Breast epithelium (tissue), 4 donors: ENCODE measurements at places on chromosomes 7 and 10. TPM values are rescaled to one million over a fixed set of nuclear protein-coding genes. Genes with fewer than 3 reads are reported as not detected.
A peak's percentile ranks its signal among the peaks of the same experiment; 100 is the strongest.

DNA sequence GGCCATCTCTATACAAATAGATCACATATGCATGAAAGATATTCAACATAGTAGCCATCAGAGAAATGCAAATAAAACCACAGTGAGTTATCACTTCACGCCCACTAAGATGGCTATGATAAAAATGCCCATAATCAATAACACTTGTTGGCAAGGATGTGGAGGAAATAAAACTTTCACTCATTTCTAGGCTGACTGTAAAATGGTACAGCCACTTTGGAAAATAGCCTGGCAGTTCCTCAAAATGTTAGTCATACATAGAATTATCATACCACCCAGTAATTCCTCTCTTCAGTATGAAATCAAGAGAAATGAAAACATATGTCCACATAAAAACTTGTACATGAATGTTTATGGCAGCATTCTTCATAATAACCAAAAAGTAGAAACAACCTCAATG lies 324.9 kb downstream of the LRRTM3 start:
- DNase-seq: no peak
- H3K4me3 ChIP-seq: no peak overlapping the region
- no peak overlapping the region for H3K27ac ChIP-seq
- no peaks in the 10 kb centered on the region for H3K27me3 ChIP-seq
- H3K4me1 ChIP-seq: no peaks in the 10 kb centered on the region

DNA sequence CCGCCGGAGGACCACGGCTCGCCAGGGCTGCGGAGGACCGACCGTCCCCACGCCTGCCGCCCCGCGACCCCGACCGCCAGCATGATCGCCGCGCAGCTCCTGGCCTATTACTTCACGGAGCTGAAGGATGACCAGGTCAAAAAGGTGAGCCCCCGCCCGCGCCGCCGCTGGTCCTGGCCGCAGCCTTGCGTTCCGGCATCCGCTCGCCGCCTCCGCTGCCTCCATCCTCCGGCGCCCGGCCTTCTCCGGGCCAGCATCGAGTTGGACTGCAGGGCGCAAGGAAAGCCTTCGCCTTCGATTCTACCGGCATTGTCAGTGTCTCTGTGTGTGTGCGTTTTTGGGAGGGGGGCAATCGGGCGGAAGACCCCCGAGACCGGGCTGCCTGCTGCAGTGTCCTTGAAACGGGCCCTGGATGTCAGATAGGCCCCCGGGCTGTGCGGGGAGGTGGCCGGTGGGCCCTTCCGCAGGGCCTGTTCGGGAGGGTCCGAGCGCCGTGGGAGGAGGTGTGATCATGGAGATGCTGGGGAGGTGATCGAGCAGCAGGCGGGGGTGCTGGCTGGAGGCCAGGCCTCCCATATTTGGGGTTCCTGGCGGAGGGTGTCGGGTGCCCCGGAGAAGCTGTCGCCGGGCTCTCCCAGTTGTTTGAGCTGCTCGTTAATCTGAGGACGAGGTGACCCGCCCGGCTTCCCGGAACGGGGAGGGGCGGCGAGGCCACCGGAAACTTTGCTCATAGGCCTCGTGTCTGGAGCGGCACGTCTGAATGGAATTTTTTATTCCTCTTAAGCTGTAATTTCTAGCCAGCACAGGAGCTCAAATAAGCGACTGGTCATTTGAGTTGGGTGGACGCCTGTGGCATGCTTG lies 40.8 kb downstream of the HK1 start:
- no peaks in the 10 kb centered on the region for H3K27me3 ChIP-seq
- no peaks in the 10 kb centered on the region for H3K36me3 ChIP-seq
- peaks cover 9% of the 10 kb centered on the region for H3K4me1 ChIP-seq
- H3K4me3 ChIP-seq: peak overlapping the region; percentile 93
- peak; percentile 65 for DNase-seq

DNA sequence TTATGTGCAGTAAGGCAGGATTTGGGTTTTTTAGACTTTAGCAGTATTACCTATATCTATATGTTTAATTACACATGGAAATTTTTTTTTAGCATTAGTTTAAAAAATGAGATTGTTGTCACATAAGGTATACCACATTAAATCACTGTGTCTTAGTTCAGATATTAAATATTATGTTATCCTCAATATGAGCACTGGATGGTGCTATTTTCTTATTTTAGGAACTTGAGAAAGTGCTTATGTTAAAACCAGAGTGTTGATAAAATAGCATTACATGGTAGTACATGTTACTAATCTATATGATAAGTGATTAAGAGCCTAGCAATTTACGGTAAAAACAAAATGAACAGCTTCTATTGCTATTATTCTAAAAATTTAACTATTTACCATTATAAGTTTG lies 28.8 kb downstream of the MIOS start:
- H3K4me3 ChIP-seq: no peak overlapping the region
- H3K36me3 ChIP-seq: no peaks in the 10 kb centered on the region
- H3K27me3 ChIP-seq: no peaks in the 10 kb centered on the region
- no peaks in the 10 kb centered on the region for H3K4me1 ChIP-seq
- DNase-seq: no peak

- H3K27ac ChIP-seq: no peak overlapping the region
- DNase-seq: no peak
- no peak overlapping the region for H3K4me3 ChIP-seq
- H3K36me3 ChIP-seq: no peaks in the 10 kb centered on the region
- H3K4me1 ChIP-seq: no peaks in the 10 kb centered on the region
- H3K27me3 ChIP-seq: no peaks in the 10 kb centered on the region
These were observed 1223.8 kb downstream of the SORCS3 start for GRCh38 chr10:105864854-105865253.

DNA sequence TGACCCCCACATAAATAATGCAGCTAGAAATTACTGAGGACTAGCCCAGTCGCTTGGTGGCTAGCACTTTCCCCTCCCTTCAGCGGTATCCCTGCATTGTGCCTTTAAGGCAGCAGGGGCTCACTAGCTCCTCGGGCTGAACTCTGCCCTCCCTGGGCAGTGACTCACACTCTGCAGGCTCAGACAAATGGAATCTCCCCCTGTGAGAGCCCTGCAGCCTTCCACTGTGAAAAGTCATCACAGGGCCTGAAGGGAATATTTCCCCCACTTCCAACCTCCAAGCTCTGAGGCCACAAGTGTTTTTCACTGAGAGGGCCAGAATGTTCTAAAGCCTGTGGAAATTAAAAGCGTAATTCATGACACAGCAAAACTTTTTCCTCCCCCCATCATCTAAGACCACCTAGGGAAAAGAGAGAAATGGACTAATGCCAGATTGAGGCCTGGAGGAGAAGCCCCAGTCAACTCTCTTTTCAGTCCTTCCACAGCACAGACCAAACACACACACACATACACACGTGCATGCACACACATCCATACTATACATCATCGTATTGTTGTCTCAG lies 93.6 kb upstream of the COL1A2 start:
- no peak overlapping the region for H3K4me3 ChIP-seq
- peak overlapping the region; percentile 81 for H3K27ac ChIP-seq
- H3K36me3 ChIP-seq: no peaks in the 10 kb centered on the region
- H3K4me1 ChIP-seq: no peaks in the 10 kb centered on the region
- no peak for DNase-seq

DNA sequence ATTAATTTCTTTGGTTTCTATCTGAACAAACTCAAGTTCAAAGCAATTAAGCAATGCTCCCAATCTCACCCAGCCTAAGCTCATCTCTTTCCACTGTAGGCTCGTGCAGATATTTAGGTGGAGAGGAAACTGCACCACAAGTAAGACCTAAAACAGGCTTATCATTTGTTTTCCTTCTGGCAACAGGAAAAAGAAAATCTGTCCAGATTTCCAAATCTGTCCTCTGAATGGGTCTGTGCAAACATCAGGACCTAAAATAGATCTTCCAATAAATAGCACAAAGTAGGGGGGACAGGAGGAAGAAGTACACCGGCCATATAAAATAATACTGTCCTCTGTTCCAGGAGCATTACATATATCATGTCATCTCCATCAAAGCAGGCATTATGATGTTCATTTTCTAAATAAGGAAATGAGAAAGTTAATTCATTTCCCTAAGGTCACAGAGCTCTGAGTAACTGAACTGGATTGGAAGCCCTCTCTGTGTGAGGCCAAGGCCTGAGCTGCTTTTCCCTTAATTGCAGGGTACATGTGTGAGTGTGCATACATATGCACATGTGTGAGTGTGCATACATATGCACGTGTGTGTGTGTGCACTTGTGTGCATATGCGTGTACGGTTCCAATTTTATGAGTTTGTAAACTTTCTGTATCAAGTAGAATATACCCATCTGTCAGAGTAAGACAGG lies 92.8 kb upstream of the PARD3 start:
- H3K4me3 ChIP-seq: no peak overlapping the region
- H3K4me1 ChIP-seq: no peaks in the 10 kb centered on the region
- H3K27ac ChIP-seq: no peak overlapping the region
- H3K27me3 ChIP-seq: no peaks in the 10 kb centered on the region

- H3K27ac ChIP-seq: no peak overlapping the region
- no peak overlapping the region for H3K4me3 ChIP-seq
- no peaks in the 10 kb centered on the region for H3K4me1 ChIP-seq
- H3K27me3 ChIP-seq: no peaks in the 10 kb centered on the region
These were observed 131.7 kb upstream of the PPIF start for GRCh38 chr10:79215531-79215930.

DNA sequence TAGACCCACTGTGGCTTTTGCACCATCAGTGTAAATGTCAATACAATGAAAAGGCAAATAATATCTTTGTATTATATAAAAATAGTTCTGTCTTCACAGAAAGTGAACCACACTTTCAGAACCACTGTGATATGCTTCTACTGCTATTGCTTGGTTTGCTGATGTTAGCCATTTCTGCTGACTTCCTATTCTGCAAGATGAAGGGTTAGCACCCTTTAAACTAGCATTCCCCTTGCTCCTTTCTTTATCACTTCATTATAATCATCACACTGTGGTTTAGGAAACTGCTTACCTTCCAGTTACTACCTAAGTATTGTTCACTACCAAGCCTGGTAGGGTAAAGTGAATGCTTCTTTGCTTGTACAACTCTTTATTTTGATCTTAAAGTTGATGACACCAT lies 29.2 kb downstream of the MYPN start:
- H3K27me3 ChIP-seq: no peaks in the 10 kb centered on the region
- no peaks in the 10 kb centered on the region for H3K4me1 ChIP-seq
- no peak for DNase-seq
- no peak overlapping the region for H3K4me3 ChIP-seq
- H3K36me3 ChIP-seq: no peaks in the 10 kb centered on the region
- H3K27ac ChIP-seq: no peak overlapping the region

DNA sequence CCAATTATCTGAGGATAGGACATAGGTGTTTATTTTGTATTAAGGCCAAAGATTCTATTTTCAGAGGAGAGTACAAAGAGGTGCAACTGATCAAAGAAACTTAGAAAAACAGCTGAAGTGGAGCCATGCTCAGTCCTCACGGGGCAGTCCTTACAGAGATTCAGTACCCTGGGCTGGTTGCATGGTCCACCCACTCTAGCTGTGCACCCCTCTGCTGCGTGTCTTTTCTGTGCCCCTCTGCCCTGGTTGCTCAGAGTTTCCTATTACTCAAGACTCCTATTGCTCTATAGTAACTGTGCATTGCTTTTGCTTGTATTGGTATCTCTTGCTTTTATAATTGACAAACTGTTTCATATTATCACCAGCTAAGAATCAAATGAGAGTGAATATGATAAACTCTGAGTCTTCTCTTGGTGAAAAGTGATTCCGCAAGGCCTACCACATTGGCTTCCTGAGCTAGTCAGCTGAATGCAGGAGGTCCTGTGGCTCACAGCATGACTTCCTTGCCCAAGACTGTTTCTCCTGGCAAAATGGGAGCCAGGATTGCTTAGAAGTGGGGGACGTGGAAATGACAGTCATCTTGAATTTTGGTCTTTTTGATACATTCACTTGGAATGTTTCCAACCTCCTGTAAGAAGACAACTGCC lies 137.0 kb downstream of the GLCCI1 start:
- no peaks in the 10 kb centered on the region for H3K36me3 ChIP-seq
- H3K27ac ChIP-seq: no peak overlapping the region
- H3K4me1 ChIP-seq: no peaks in the 10 kb centered on the region
- DNase-seq: no peak

DNA sequence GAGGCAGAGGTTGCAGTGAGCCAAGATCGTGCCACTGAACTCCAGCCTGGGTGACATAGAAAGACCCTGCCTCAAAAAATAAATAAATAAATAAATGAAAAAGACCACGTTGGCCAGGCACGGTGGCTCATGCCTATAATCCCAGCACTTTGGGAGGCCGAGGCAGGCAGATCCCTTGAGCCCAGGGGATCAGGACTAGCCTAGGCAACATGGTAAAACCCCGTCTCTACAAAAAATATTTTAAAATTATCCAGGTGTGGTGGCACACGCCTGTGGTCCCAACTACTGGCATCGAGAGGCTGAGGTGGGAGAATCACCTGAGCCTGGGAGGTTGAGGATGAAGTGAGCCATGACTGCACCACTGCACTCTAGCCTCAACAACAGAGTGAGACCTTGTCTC lies 116.7 kb upstream of the PDLIM1 start:
- no peak for DNase-seq
- no peaks in the 10 kb centered on the region for H3K36me3 ChIP-seq
- H3K4me3 ChIP-seq: no peak overlapping the region
- peaks cover 11% of the 10 kb centered on the region for H3K4me1 ChIP-seq

DNA sequence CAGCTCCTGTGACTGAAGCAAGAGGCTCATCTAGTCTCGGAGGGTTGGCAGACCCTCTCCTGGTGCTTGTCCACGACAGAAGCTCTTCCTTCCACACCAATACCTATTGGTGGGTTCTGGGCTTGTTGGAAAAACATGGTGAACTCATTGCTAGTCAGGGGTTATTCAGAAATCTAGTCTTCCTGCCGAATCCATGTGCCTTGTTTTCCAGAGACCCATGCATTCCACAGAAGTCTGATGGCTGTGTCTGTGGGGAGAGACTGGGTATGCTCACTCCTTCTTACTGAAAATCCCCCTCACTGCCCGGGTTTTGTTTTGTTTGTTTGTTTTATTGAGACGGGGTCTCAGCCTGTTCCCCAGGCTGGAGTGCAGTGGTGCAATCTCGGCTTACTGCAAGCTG lies 138.3 kb downstream of the DNAJB6 start:
- DNase-seq: no peak
- H3K27me3 ChIP-seq: no peaks in the 10 kb centered on the region
- H3K4me3 ChIP-seq: no peak overlapping the region
- H3K36me3 ChIP-seq: no peaks in the 10 kb centered on the region
- no peaks in the 10 kb centered on the region for H3K4me1 ChIP-seq

Gene CDNF
- total RNA-seq: 2.9 TPM

Gene AMPH
- total RNA-seq: 5.0 TPM
